GDM1 (cell line): ENCODE measurements at places on chromosomes 2 and 18.

DNA sequence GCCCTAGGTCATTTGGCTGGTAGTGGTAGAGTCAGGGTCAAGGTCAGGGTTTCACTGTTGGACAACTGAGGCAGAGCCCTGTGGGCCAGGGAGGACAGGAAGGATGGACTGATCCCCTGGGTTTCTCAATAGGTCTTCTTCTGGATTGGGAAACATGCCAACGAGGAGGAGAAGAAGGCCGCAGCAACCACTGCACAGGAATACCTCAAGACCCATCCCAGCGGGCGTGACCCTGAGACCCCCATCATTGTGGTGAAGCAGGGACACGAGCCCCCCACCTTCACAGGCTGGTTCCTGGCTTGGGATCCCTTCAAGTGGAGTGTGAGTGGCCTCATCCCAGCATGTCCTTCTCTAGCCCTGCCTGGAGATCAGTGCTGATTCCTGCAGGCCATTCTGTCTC is 18.1 kb downstream of the VIL1 start:
- DNase-seq: no peak

GRCh38 chr18:28705482-28705881 is 528.6 kb upstream of the CDH2 start:
- no peak for DNase-seq

DNA sequence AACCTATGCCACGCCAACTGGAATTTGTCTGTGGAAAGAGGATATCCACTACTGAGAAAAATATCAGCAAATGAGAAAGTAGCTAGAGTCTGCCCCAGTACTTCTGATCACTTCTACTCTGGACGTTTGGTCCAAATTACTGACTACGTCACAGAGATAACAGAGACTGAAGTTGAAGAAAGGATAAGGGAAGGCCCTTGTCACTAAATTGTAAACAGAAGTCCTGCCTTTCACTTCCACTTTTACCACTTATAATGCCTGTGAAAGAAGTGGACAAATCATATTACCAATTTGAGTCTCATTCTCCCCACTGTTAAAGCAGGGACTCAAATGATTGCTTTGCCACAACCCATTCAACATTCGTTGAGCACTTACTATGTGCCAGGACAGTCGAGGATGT is 173.9 kb upstream of the ERBB4 start:
- no peak for DNase-seq

- peak; percentile 54 for DNase-seq
Observed at GRCh38 chr2:29309090-29310029, 194.1 kb downstream of the CLIP4 start.

GRCh38 chr2:240786871-240787311 is 33.1 kb downstream of the KIF1A start:
- no peak for DNase-seq

- DNase-seq: no peak
Observed at GRCh38 chr2:25380586-25381375, 39.1 kb upstream of the DNMT3A start.

- no peak for DNase-seq
Observed at GRCh38 chr2:188399159-188399558, 107.5 kb downstream of the GULP1 start.

GRCh38 chr2:182792441-182792840 is 74.0 kb downstream of the FRZB start:
- no peak for DNase-seq
